ENCODE measurements at places on chromosomes 16 and 17.

DNA sequence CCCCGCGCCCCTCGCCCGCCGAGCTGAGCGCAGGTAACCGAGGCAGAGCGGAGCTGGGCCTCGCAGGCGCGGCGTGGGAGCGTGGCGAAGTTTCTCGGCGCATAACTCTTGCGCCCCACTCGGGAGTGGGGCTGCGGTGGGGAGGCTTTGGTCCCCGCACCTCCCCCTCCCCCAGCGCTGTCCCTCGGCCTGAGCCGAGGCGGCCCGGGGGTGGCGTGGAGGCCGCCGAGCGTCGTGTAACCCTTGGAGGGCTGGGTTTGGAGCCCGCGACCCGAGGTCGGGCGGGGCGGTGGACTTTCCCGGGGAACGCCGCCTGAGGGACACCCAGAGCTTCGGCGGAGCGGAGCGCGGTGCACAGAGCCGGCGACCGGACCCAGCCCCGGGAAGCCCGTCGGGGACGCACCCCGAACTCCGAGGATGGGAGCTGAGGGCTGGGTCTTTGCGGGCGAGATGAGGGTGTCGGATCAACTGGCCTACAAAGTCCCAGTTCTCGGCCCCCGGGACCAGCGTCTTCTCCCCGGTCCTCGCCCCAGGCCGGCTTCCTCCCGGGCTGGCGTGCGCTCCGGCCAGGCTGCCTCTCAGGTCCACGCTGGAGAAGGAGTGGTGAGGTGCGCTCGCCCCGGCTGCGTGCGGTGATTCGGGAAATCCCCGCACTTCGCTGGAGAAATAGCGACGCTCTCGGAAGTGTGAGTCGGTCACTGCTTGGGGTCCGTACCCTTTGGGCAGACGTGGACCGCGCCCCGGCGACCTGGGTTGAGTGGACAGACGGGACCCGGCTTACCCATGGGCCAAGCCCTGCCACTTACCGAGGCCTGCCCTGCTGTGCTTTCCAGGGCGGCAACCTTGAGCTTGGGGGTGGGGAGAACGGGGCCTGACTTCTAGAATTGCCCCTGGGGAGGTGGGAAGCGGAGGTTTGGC, 168.4 kb downstream of the RAB11FIP4 start:
- DNase-seq = no peak

- DNase-seq = no peak
Measured at GRCh38 chr17:76701471-76701967, 9.2 kb downstream of the MXRA7 start.

DNA sequence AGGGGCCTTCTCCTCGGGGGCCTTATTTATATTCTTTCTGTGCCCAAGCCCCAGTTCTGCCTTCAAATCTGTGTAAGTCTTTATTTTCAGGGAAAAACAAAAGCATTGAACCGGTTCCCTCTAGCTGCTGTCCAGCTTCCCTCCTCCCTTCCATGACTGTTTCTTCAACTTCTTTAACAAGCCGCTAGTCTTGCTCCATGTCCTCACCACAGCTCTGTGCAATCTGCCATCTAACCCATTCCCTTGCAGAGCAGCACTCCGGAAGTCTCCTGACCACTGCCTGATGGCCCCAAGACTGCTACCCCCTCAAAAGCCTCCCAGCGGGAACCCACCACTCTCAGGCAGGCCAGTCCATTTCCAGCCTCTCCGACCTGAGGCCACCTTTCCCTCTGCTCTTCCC, 16.9 kb downstream of the EMC8 start:
- no peak for DNase-seq

- DNase-seq = no peak
Measured at GRCh38 chr16:20899477-20900298, 470 bp downstream of the DCUN1D3 start.

GRCh38 chr17:80376531-80376930, 38.4 kb upstream of the ENDOV start:
- no peak for DNase-seq

DNA sequence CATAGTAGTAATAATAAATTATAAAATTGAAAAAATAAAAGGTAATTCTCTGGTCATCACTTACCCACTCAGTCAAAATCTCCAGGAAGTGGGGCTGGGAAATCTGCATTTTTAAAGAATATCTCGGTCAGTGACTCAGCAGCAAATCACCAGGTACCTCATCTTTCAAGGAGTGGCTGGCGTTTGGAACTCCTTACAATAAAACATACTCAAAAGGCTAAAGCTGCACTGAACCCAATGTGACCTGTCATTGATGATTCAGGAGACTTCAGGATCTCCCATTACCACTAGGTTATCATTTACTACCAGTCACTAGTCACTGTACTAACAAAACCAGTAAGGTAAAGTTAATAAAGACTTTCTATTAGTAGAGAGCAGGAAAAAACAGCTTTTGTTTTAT, 21.5 kb upstream of the RFFL start:
- DNase-seq = no peak

GRCh38 chr17:83183951-83184506, 104.6 kb downstream of the METRNL start:
- peak; percentile 11 for DNase-seq

DNA sequence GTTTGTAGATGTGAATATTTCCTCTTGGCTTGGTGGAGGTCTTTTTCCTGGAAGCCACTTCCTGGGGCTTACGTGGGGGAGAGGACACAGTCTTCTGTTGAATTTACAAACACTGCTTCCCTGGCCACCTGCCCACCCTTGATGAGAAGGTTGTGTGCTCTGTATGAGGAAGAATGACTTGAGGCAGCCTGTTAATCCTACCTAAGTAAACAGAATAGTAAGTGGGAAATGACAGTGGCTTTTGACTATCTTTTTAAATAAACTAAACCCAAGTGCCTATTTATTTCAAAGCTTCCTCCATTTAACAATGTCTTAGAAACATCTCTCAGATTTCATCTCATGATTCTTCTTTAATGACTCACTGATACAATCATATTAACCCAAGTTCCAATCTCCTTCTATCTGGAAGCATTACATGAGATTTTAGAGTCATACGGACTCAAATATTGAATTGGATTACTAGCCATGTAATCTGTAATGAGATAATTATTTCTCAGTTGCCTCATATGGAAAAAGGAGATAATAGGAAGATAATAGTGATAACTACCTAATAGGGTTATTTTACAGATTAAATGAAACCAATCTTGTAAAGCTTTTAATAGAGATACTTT, 96.6 kb upstream of the SMIM36 start:
- no peak for DNase-seq

- DNase-seq = no peak
Measured at GRCh38 chr17:17322516-17323510, 19.6 kb downstream of the NT5M start.

- DNase-seq = no peak
Measured at GRCh38 chr16:51556694-51557340, 405.7 kb upstream of the SALL1 start.

DNA sequence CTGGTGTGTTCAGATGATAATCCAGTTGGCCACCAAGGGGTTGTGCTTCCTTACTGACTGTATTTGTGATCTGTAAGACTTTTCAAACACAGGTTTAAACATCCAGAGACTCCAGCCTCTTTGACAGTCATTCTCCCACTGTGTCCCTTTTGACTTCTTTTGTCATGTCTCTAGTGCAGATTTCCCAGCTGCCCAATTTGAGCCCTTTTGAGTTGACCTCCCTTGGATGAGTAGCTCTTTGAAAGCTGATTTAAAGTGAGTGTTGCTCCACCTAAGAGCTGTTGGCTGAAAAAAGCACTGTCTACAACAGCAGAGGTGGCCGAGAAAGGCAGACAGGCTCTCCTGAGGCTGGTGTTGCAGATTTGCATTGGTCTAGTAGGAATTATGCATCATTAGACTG, 188.4 kb upstream of the TBX2 start:
- no peak for DNase-seq

GRCh38 chr17:17723354-17724261, 42.4 kb downstream of the RAI1 start:
- peak; percentile 55 for DNase-seq

- DNase-seq = no peak
Measured at GRCh38 chr16:15856182-15856581, 646 bp downstream of the MYH11 start.

GRCh38 chr16:67801883-67802282, 4.5 kb downstream of the RANBP10 start:
- peak; percentile 38 for DNase-seq

DNA sequence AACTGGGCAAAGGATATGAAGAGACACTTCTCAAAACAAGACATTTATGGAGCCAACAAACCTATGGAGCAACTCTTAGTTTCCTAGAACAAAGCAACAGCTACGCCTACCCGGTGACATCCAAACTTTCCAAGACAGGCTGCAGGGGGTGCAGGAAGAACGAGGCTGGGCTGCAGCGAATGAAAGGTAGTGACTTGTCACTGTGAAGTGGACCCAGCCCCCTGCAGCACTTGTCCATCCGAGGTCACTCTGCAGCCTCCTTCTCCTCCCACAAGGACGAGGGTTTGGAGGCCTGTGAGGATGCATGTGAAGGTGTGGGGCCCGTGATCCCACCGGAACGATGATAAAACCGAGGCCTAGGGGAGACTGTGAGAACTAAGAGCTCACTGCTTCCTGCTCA, 192.6 kb upstream of the RPL38 start:
- DNase-seq = no peak

- DNase-seq = no peak
Measured at GRCh38 chr17:48563385-48563838, 14.7 kb downstream of the HOXB4 start.

- DNase-seq = no peak
Measured at GRCh38 chr16:84973236-84973635, 38.1 kb downstream of the ZDHHC7 start.

DNA sequence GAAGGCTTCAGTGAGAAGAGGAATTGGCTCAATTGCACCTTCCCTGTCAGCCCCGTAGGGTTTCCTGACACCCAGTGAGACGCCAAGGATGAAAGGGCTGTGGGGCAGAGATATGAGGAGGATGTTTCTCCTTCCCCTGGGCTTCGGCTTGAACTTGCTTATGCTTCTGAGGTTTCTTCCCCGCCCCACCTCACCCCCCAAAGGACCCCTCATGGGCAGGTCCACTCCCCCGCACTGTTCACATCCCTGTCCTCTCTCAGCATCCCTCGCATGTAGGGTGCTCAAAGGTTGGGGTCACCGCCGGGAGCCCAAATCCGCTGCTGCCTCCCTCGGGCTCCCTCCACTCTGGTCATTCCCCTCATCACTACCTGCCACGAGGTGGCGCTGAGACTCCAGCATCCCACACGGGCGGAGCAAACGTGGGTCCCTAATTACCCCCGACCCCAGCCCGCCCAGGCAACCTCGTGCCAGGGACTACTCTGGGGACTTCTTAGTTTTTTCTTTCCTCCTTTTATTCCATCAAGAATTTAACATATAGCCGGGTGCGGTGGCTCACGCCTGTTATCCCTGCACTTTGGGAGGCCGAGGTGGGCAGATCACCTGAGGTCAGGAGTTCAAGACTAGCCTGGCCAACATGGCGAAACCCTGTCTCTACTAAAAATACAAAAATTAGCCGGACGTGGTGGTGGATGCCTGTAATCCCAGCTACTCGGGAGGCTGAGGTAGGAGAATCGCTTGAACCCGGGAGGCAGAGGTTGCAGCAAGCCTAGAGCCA, 3.3 kb upstream of the TRARG1 start:
- DNase-seq = peak; percentile 80

DNA sequence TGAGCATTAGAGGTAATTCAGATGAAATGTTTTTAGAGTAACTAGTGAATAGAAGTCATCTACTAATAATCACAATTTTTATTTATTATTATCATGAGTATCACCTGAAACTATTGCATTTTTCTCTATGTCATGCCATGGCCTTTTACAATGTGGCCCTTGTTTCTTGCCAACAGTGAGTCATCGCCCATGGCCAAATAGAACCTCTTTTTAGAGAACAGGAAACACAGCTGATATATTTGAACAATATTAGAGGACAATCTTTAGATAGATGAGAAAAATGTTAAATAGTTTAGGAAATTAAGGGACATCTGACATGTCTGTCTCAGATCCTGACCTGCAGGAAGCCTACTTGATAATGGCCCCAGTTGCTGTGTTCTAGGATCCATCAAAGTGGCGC, 1584.4 kb upstream of the GOT2 start:
- DNase-seq = no peak

- DNase-seq = peak; percentile 94
Measured at GRCh38 chr17:49407981-49408501, 6.6 kb downstream of the PHB1 start.

DNA sequence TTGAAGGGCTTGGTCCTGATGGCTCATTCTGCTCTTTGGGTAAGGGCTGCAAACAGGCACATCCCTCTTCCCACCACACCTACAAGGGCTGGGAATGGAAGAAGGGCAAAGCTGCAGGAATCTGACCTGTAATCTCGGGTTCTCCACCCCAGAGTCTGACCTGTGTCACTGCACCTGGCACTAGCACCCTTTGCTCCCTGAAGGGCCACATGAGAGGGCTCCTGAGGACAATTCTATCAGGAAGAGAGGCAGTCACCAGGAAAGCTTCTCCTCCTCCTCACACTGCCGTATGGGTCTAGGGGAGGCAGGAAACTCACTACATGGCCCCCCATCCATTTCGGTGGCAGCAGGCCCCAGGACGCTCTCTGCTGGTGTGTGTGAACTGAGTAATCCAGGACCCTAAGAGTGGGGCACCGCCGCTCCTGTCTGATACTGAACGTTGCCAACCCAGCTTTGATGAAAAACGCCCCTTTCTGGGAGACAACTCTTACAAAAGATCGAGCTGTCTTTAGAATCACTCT, 26.4 kb downstream of the TTLL6 start:
- DNase-seq = no peak

DNA sequence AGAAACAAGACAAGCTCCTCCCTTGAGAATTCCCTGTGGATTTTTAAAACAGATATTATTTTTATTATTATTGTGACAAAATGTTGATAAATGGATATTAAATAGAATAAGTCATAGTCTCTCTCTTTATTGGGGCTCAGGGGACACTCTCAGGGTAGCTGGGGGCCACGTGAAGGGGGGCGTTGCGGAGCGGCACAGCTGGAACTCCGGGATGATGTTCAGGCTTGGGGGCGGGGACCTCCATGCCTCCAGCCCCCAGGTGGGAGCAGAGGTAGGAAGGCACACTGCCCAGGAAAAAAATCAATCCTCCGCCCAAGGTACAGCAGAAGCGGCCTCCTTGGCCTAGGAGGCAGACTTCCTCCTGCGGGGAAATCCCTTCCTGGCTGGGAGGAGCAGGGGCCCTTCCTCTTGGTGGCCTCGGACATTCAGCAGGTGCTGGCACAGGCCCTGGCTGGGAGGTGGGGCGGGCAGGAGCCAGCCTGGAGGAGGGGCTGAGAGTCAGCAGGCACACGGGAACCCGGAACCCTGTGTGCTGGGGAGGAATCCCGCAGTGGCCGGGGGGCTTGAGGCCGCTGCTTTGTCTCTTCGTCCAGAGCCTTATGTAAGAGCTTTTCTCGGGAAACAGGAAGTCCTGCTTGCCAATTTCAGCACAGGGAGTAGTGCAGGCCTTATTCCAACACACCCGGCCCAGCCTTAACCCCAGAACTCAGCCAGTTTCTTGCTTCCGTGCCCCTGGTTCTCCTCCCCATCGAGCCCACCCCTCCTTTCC, 591 bp upstream of the TNFSF13 start:
- DNase-seq = peak; percentile 38

GRCh38 chr17:64503821-64504768, 2.0 kb downstream of the DDX5 start:
- no peak for DNase-seq

Data from activated T-cell treated with anti-CD3 and anti-CD28 coated beads, Interleukin-2, amount 50 U/mL, for 48 hours (primary cell).